Coronary artery (tissue), 2 donors: ENCODE measurements at places on chromosomes 16 and 17.
A peak's percentile ranks its signal among the peaks of the same experiment; 100 is the strongest.

- DNase-seq = no peak
Measured at GRCh38 chr16:11049396-11050059, 105.2 kb downstream of the CLEC16A start.

DNA sequence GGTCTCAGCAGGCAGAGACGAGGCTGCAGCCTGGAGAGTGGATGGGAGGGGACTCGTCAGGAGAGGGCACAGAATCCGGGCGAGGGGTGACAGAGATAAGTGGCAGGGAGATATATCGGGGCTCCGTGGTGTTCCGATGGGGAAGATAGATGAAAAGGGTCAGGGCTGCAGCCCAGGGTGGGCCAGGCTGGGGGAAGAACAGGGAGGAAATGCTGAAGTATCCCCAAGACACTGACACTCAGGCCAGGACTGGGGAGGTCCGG lies 2.1 kb downstream of the LGALS3BP start:
- DNase-seq = no peak

- no peak for DNase-seq
Measured at GRCh38 chr16:13478991-13479390, 441.0 kb upstream of the ERCC4 start.

DNA sequence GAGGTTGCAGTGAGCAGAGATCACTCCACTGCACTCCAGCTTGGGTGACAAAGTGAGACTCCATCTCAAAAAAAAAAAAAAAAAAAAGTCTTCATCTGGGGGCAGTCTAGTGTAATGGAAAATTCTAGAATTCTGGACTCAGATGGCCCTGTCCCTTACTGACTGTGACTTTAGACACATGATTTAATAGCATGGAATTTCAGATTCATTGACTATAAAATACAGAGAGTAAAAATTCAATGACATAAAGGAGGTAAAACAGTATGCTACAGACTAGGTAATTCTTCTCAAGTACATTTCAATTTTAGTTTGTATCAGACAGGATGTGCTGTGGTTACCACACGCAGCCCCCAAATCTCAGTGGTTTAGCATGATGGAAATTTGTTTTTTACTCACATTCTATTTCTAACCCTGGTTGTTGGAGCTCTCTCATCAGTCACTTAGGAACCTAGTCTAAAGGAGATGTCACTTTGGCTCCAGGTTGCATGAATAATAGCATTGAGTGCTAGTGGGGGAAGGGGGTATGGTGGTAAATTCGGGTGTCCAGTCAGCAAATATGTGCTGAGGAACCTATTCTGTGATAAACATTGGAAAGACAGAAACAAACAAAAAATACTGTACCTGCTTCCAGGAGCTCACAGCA lies 444.0 kb downstream of the XYLT1 start:
- DNase-seq = no peak

DNA sequence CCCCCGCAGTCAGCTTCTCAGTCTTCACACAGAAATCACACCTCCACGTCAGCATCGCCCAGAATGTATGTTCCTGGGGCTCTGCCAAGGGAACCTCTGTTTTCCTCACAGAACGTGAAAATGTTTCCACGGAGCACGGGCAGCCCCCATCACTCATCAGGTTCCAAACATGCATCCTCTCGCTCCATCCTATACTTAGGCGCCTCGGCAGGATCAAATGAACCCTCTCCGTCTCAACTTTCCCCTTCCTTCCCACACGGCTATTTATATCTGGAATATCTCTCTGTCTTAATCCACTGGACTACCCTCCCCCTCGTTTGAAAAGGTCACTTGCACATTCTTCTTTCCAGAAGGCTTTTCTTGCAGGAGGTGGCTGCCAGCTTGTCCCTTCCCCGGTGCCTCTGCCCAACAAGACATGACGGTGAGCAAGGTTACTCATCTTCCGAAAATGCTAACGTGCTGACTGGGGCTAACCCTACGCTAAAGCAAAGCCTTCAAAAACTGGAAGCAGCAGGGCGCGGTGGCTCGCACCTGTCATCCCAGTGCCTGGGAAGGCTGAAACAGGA lies 21.6 kb downstream of the NXN start:
- no peak for DNase-seq

DNA sequence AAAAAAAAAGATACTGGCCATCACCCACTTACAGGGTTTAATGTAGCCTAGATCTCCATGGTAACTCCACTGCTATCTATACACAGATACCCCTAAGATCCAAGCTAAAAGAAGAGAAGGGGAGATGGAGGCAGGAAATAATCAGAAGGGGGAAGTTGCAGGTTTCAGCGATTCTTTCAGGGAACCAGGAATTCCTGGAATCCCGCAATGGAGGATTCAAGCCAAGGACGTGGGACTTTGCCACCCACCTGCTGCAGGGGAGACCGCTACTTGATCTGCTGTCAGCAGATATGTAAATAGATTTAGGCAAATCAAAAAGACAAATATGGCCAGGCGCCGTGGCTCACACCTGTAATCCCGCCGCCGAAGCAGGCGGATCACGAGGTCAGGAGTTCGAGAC lies 121.1 kb downstream of the AIPL1 start:
- DNase-seq = no peak

GRCh38 chr16:27429330-27429871 lies 27.4 kb downstream of the IL21R start:
- DNase-seq = peak; percentile 17

GRCh38 chr16:56047307-56048234 lies 143.7 kb upstream of the GNAO1 start:
- DNase-seq = no peak

DNA sequence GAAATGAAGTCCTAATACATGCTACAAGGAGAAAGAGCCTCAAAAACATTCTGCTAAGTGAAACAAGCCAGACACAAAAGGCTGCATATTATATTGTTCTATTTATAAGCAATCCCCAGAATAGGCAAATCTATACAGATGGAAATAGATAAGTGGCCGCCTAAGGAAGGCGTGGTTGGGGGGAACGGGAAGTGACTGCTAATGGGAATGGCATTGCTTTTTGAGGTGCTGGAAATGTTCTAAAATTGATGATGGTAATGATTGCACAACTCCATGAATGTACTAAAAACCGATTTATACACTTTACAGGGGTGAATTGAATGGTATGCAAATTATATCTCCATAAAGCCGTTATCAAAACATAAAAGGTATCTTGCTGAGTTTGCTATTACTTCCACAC lies 67.7 kb downstream of the GAS7 start:
- no peak for DNase-seq

DNA sequence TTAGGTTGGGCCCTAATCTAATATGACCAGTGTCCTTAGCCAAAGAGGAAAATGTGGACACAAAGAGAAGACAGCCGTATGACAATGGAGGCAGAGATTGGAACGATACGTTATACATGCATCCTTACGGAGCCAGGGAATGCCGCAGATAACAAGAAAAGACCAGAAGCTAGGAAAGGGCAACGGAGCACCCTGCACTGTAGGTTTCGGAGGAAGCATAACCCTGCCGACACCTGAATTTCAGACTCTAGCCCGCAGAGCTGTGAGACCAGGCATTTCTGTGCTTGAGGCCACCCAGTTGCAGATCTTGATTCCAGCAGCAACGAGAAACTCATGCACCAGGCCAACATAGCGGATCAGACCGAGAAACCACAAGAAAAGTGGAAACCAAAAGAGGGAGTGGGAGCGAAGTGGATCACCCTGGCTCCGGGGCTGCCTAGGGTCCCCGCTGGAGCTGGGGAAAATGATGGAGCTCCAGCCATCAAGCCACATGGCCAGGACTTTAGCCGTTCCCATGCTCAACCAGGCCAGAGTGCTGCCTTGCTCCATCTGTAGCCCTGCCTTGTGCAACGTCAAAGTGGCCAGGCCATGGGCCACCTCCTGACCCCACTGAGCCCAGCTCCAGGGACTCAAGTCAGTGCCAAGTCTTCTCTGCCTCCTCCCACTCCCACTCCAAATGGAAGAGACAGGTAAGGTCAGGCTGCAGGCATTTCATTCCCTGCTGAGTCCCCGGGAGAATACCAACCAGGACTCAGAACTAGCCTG lies 51.7 kb upstream of the RPL38 start:
- no peak for DNase-seq

DNA sequence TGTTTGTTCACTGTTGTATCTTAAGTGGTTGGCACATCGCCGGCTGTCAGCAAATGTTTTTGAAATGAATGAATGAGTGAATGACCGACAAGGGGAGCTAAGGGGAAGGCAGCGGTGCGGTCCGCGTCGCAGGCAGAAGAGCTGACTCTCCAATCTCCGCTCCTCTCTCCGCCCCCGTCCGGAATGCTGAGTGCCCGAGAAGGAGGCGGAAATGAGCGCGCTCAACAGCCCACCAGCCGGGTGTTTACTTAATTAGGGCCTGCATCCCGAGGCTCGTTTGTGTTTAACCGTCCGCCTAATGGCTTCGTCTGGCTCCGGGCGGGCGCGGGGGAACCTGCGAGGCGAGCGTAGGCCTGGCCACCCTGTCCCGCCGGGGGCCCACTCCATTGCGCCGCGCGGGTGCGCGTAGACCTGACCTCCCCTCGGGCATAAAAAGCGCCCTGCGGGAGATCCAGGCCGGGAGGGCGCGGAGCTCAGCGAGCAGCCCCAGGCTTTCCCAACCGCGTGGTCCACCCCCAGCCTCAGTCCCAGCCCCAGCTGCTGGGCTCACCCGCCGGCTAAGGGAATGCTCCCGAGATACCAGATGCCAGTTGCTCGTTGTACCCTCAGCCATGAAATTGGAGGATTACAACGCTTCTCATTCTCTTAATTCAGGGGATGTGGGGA lies 2.5 kb upstream of the CDH3 start:
- DNase-seq = no peak

GRCh38 chr17:2259769-2260536 lies 43.6 kb downstream of the SMG6 start:
- DNase-seq = no peak

DNA sequence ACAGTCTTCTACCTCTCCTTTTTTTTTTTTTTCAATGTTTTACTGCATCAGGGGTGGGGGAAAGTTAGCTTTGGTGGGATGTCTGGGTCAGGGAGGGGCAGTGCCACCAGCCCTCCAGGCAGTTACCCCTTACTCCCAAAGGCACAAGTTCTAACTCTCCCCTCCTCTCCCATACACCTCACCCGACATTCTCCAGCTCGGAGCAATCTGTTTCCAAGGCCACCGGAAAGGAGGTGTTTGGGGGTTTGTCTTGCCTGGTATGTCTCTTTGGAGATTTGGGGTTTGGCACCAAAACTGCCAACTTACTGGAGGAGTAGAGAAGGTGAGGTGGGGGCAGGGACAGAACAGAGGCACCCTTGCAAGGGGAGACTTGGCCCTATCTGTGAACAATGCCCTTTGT lies 4.7 kb downstream of the DLX3 start:
- peak; percentile 47 for DNase-seq

- DNase-seq = no peak
Measured at GRCh38 chr16:77679901-77680300, 42.4 kb upstream of the NUDT7 start.

- DNase-seq = no peak
Measured at GRCh38 chr17:80415626-80416137, 715 bp downstream of the ENDOV start.

DNA sequence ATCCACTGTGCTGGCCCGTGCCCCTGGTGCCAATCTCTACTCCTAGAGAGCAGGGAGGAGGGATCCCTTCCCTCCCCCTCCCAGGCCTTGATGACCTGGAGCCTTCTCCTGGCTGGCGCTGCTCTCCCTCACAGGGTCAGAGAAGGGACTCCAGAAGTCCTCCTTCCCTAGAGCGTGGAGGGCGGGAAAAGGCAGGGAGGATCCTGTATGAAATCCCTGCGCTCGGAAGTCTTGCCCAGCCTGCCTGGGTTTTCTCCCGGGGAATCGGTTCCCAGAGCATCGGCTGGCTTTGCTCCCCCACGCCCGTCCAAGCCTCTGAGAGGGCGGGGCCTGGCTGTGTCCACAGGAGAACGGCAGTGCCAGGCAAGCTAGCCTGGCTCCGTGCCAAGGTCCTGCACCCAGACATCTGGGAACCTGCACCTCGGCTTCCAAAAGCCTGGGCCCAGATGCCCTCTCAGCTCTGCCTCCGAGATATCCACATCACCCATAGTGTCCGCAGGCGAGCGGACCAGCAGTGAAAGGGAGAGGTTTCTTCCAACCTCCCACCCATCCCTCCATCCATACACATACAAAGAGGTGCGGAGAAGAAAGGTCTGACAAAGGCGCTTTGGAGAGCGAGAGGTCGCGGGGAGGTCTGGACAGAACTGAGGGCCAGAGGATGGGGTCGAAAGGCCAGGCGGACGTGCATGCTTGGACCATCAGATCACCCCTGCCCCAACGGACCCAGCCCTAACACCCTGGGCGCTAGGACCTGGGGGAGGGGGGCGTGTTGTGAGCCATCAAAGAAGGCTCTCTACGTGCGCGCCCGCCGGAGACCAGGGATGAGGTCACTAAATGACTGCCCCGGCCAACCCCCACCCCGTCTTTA lies 1.1 kb downstream of the MPP2 start:
- peak; percentile 84 for DNase-seq

DNA sequence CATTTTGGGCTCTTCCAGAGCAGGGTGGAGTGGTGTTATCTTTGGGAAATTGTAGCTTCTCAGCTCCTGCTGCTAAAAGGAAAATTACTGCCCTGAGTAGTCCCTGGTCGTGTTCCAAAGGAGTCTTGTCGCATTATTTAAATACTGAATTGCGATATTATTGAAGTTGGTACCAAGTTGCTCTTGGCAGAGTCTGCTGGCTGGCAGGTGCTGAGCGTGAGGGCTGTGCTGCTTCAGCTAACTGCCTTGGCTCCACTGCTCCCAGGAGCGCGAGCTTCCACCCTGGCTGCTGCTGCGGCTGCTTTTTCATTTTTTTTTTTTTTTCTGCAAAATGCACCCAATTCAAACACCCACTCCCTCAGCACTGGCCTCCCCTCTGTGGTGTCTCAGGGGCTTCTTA lies 289.8 kb downstream of the MAF start:
- no peak for DNase-seq
